ENCODE measurements at places on chromosomes 7 and 10.

DNA sequence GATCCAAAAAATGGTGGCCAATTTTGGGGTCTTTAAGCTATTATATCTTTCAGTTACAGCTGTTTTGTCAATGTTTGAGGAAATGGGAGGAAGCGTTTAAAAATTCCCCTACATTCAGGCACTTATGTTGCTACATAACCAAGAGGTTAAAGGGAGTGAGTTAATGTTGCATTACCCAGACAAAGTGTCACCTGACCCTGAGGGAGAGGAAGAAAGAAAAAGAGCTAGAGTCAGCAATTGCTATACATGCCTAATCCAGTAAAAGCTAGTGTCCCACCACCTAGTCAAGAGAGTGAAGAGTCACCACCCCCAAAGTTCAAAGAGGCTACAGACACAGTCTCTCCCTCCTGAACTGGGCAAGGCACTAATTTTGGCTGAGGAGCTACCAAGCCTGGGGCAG is 69.5 kb upstream of the ZNF92 start:
- no peak for DNase-seq

DNA sequence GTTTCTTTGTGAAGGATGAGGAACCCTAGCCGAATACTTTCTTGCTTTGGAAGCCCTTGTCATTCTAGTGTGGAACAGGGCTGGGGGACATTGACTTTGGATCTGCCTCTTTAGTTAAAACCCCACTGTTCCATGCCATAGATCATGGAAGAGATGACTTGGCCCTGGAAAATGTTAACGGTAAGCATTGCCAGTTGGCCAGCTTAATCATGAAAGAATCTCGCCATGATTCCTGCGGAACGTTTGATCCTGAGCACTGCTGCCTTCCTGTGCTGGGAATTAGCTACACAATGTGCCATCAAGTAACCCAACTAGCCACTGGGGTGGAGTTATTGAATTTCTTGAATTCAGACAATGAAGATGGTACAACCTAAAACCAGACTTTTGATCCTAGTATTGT is 177.6 kb upstream of the FZD8 start:
- no peak for DNase-seq

GRCh38 chr10:3067859-3068179 is 471 bp downstream of the PFKP start:
- no peak for DNase-seq

- no peak for DNase-seq
These were observed 55.8 kb upstream of the EXOC4 start for GRCh38 chr7:133196856-133197612.

DNA sequence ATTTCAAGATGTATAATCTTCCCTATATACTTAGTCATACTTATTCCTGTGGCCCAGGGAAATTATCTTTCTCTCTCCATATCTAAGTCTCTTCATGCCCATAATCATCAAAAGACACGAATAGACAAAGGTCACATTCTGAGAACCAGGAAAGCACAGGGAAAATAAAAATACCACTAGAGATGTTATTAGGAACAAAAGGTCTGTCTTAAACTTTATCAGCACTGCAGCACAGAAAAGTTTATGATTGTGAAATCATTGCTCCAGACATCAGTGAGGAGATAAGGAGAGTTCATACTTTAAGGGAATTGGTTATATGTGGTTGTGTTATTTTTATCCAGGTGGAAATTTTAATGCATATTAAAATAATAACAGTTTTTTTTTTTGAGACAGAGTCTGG is 974.6 kb upstream of the CELF2 start:
- DNase-seq: no peak

GRCh38 chr10:19468413-19468812 is 347.8 kb upstream of the PLXDC2 start:
- no peak for DNase-seq

All from NCI-H1105 (cell line).